Fibroblast of the conjunctiva (primary cell): ENCODE measurements at places on chromosomes 1 and 21.

DNA sequence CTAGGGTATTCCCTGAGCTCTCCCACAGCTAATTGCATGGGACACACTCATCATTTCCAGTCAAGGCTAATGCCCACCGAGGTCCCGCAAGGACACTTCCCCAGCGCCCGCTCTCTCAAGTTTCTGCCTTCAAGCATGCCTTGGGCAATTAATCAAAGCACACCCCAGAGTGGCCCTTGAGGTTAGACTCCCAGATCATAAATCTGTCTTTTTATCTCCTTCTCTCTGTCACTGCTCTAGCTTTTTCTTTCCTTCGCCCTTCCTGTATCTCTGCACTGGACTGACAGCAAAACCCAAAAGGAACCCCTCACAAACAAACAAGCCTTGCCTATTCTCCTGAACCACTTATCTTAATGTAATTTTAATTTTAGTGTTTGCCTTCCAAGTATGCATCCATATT, 7.9 kb upstream of the EXOSC10 start:
- no peak for DNase-seq

DNA sequence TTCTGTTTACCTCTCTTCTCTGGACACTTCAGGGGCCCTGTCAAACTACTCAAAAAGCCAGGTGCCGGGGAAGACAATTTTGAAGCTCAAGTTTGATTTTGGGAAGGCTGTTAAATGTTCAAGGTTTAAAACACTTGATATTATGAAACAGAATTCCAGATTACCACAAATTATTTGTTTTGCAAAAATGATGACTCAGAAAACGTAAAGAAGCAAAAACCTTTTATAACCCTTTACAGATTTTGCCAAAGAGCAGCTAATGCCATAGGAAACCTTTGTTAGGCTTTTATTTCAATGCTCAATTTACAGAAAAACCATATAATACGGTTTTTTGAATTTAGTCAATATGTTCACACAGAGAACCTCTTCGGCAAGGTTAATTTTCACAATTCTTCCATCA, 593.4 kb upstream of the ZP4 start:
- no peak for DNase-seq

GRCh38 chr1:91684481-91685196, 184.0 kb downstream of the CDC7 start:
- no peak for DNase-seq

DNA sequence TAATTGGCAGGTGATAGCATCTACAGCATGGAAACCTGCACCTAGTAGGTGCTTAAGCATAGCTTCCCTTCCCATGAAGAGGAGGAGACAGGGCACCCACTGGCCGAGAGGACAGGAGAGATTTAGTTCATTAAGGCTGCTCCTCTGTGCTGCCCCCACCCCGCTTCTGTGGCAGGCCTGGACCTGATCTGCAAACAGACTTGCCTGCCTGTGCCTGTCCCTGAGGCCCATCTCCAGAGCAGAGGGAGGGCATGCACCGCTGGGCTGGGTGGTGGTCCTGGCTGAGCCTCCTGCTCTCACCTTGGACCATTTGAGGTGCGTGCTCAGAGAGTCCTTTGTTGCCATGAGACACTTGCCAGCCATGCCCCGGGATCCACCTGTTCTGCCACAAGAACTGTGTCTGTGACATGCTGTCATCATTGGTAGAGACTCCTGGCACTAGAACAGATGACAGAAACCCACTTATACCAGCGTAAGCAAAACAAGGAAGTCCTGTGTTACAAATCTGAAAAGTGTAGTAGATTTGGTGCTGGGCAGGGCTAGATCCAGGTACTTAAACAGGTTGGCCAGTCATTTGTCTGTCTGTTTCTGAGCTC, 55.6 kb downstream of the PTPRF start:
- no peak for DNase-seq

GRCh38 chr21:16418226-16418625, 688.4 kb downstream of the USP25 start:
- DNase-seq = peak; percentile 41

- DNase-seq = no peak
These were observed 316.2 kb downstream of the MATN1 start for GRCh38 chr1:30406996-30407864.

DNA sequence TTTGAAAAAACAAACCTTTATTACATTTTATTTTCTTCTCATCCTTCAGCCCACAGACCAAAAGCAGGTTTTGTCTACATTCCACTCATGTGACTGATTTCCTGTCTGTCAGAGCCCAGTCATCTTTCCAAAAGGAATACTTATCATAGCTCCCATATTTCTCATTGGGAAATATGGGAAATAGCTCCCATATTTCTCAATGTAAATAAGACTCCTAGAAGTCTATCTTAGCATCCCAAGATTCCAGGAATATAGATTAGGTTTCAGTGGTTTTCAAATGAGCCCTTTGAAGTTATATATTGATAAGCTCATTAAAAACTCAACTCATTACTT, 19.1 kb upstream of the NRDC start:
- DNase-seq = peak; percentile 37

GRCh38 chr21:28455253-28455600, 537.5 kb downstream of the LTN1 start:
- DNase-seq = peak; percentile 28

- no peak for DNase-seq
These were observed 889.2 kb upstream of the NCAM2 start for GRCh38 chr21:20108976-20109540.

DNA sequence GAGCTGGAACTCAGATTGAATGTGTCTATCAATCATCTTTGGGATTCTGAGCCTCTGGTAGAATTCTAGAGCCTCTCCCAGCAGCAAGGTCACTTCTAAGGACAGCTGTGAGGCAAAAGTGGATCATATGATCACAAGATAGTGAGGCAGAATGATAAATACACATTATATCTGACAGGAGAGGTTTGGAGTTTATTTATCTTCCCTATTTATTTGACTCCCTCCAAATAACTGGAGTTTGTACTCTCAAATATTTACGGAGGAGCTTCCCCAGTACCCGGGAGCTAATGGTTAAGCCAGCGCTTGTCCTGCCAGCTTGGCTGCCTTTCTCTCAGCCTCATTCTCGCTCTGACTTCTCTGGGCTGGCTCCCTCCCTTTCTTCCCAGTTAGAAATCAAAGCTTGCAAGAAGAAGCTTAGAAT, 2.3 kb downstream of the HMGCS2 start:
- DNase-seq = no peak

DNA sequence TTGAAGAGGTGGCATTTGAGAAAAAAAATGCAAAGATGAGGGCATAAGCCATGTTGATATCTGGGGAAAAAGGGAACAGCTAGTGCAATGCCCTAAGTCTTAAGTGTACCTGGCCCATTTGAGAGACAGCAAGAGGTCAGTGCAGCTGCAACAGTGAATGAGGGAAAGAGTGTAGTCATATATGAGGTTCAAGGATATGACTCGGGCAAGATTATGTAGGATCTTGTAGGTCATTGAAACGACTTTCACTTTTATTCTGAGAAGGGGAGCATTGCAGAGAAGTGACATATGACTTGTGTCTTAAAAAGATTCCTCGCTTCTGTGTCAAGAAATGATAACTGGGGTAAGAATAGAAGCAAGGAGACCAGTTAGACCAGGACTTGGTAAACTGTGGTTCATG, 31.0 kb downstream of the NTMT2 start:
- DNase-seq = no peak

- DNase-seq = no peak
These were observed 67.9 kb upstream of the ARID1A start for GRCh38 chr1:26627954-26628353.

- no peak for DNase-seq
These were observed 753 bp downstream of the KCNJ6 start for GRCh38 chr21:37915497-37915911.

GRCh38 chr21:14318578-14318977, 64.4 kb downstream of the HSPA13 start:
- DNase-seq = no peak

GRCh38 chr1:224809613-224810012, 119.9 kb upstream of the DNAH14 start:
- no peak for DNase-seq

DNA sequence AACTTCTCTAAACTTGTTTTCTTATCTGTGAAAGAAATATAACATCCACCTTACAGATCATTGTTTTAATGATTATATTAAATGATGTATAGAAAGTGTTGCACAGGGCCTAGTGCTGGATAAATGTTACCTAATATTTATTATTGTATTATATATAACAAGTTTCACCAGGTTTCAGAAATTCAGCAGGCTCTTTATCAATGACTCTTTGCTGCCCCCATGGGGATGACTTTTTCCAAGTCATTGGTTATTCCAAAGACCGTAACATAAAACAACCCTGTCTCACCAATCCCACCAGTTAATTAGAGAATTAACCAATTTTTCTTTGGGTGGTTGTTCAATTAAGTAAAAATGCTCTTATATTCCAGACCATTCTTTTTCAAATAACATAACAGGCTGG, 7.3 kb upstream of the DEDD start:
- no peak for DNase-seq

GRCh38 chr1:17995480-17995879, 112.1 kb upstream of the IGSF21 start:
- no peak for DNase-seq

- DNase-seq = no peak
These were observed 2.5 kb upstream of the CD160 start for GRCh38 chr1:145716641-145717345.

GRCh38 chr1:25613091-25613490, 3.5 kb upstream of the MAN1C1 start:
- DNase-seq = no peak

GRCh38 chr1:47471163-47471562, 33.3 kb downstream of the FOXD2 start:
- peak; percentile 44 for DNase-seq

- DNase-seq = peak; percentile 65
These were observed at the start of gene NIBAN1 for GRCh38 chr1:184974056-184974836. TSS of gene NIBAN1 (minus strand) at chr1:184974508. CDS start at chr1:184974356, 152 bp downstream.

- DNase-seq = peak; percentile 47
These were observed 59.1 kb downstream of the CAMK2N1 start for GRCh38 chr1:20426923-20427322.

DNA sequence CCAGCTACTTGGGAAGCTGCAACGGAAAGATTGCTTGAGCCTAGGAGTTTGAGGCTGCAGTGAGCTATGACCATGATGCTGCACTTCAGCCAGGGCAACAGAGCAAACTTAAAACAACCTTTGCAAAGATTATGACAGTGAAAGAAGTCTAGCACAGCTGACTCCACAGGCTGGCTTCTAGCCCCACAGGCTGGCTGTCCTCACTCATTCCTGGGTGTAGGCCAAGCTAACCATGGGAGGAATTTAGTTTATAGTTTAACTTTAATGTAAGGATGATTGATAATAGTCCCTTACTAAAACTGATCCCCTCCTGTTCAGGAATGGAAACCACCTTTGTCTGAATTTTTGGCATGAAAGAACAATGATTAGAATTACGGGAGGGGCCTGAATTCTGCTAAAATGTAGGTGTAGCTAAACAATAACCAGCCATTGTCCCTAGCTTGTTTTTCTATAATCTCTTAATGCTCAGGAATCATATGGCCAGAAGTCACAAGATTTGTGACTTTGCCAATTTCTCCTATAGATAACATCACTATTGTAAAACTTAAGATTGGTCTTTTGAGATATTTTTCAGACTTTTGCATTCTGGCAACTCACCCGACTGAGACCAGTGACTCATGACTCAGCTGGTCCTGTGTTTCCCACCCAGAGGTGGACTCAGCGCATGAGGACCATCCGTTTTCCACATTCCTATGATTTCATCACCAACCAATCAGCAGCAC, 28.1 kb upstream of the SGIP1 start:
- DNase-seq = no peak

DNA sequence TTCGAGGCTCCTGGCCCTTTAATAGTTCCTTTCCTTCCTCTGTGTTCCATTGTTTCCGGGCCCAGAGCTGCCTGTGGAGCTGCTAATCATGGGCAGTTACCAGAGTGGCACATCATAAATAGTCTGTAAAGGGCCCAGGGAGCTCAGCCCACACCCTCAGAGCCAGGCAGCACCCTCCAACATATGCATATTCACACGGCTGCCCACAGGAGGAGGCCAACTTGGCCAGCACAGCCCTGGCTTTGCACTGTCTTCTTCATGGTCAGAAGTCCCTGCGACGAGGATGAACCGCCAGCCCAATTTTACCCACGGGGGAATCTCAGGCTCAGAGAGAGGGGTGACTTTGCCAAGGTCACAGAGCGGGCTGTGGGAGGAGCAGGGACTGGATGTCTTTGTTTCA, 172.5 kb downstream of the TRABD2B start:
- DNase-seq = no peak

DNA sequence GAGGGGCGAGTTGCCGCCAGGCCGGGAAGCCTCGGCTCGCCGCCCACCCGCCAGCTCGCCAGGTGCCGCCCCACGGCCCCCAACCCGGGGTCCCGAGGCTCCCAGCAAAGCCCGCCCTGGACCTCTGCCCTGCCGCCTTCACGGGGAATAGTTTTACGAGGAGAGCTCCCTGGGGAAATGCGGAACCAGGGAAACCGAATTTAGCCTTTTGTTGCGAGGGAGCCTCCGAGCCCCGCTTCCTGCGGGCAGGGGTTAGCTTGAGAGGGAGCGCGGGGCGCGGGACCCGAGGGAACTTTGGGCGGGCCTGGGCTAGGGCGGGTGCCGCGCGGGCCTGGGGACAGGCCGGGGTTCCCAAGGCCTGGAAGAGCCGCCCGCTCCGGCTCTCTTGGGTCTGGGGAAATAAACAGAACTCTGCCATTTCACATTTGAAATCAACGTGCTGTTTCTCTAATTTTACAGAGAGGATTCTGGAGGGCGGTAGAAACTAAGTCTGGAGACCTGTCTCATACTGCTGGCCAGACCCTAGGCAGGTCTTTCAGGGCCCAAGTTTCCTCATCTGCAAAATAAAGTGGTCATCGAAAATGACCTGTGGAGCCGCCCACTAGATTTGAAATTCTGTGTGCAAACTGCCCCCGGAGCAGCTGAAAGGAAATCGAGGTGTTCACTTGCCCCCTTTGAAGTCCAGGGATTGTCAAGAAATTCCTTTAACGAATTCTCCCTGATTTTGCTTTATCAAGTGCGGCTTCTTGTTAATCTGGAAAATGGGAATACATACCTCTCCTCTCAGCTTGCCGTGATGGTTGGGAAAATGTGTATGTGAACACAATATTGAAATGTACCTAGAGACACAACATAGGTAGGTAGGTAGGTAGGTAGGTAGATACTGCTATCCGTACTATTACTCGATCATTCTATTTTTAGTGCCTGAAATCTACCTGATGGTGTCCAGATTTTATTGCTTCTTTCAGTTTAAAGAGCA, 749 bp upstream of the GLUL start:
- DNase-seq = peak; percentile 24

- DNase-seq = no peak
These were observed 6.1 kb downstream of the AADACL4 start for GRCh38 chr1:12649971-12650421.

DNA sequence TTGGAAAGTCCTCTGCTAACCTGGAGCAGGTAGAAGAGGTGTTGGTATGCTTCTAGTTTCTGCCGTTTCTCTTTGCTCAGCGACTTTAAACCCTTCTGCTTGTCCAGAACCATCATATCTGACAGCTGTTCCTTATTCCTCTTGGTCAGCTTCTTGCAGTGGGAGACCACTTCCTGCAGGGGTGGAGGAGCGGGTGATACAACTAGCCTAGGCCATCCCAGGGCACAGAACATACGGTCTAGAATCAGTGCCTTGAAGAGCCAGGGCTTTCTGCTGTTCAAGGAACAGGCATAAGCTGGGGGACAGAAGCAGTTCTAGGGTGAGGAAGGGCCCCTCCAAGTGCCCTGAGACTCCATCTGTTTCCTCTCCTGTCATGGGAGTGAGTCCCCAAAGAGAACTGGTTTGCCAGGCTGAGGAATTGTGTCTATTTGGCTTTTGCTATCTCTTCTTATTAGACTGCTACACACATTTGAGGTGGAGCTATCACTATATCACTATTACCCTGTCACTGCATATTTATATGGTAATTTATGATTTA, 32.5 kb downstream of the IQGAP3 start:
- no peak for DNase-seq
